ENCODE measurements at places on chromosomes 6 and 20.

DNA sequence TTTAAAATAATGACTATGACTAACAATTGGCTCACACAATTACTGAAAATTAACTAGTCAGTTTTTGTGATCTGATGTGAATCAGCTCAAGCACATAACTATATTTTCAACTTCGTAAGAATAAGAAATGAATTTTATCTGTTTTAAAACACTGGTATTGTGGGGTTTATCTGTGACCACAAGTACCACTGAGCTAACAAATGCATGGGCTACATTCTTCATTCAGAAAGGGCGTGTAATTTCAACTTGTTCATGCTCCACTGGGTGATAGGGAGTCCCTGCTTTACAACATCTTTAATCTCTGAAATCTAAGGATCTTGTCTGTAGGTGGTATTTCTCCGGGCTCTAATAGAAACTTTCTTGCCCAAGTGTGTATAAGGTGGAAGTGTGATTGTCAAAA lies 1311.5 kb upstream of the GJE1 start:
- no peak for DNase-seq

DNA sequence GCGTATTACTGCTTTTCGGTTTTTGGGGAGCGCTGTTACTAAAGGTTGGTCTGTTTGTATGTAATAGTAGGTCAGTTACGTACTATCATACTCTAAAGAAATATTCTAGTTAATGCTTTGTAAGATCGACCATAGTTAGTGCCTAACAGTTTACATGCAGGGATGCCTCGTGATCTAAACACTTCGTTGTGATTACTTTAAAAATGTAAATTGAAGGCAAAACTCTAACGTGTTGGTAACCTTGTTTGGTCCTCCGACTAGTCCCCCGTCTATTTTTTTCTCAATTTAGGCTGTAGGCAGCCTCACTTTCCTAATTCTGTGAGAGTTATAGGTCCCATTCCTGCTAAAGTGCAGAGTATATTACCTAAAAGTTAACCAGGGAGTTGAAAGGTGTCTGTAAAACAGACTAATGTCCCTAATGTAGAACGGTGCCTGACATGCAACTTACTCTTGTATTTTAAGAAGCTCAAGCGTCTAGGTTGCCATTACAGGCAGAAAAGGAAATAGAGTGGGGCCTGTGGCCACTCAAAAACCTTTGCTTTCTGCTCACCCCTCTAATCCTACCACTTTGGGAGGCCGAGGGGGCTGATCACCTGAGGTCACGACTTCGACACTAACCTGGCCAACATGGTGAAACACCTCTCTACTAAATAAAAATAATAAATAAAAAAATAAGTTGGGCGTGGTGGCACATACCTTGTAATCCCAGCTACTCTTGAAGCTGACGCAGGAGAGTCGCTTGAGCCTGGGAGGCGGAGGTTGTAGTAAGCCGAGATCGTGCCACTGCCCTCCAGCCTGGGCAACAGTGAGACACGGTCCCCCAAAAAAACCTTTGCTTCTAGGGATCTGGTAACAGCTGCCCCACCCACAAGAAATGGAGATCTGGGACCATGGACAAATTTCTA lies 37.8 kb downstream of the HFE start:
- DNase-seq = peak; percentile 41

GRCh38 chr6:33075208-33075567 lies 602 bp upstream of the HLA-DPB1 start:
- no peak for DNase-seq

DNA sequence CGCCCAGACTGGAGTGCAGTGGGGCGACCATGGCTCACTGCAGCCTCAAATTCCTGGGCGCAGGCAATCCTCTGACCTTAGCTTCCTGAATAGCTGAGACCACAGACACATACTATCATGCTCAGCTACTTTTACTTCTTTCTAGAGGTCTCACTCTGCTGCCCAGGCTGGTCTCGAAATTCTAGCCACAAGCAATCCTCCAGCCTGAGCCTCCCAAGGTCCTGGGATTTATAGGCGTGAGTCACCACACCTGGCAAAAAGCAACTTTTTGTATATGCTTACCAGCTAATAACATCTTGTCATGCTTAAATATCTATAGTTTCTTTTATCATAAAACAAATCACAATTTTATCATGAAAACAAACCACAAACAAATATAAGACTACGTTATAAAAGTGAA lies 23.0 kb downstream of the RNASET2 start:
- DNase-seq = no peak

GRCh38 chr20:58277578-58278472 lies 31.7 kb upstream of the RAB22A start:
- DNase-seq = no peak

DNA sequence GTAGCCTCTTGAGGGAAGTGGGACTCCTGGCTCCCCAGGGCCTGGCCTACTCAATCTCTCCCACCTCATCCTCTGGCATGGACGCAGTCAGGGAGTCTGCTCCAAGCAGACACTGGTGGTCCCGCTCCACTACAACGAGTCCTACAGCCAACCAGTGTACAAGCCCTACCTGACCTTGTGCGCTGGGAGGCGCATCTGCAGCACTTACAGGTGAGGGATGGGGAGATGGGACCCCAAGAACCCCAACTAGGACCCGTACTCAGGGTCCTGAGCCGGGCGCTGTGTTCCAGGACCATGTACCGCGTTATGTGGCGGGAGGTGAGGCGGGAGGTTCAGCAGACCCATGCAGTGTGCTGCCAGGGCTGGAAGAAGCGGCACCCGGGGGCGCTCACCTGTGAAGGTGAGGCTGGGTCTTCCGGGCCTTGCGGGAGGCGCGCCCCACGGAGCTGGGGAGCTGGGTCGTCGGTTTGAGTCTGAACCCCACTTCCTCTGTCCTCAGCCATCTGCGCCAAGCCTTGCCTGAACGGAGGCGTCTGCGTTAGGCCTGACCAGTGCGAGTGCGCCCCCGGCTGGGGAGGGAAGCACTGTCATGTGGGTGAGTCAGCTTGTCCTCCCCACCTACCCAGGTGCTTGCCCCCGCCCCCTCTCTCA lies 2.1 kb downstream of the EGFL8 start:
- no peak for DNase-seq

- no peak for DNase-seq
Observed at GRCh38 chr6:83341765-83342164, 89.1 kb downstream of the ME1 start.

DNA sequence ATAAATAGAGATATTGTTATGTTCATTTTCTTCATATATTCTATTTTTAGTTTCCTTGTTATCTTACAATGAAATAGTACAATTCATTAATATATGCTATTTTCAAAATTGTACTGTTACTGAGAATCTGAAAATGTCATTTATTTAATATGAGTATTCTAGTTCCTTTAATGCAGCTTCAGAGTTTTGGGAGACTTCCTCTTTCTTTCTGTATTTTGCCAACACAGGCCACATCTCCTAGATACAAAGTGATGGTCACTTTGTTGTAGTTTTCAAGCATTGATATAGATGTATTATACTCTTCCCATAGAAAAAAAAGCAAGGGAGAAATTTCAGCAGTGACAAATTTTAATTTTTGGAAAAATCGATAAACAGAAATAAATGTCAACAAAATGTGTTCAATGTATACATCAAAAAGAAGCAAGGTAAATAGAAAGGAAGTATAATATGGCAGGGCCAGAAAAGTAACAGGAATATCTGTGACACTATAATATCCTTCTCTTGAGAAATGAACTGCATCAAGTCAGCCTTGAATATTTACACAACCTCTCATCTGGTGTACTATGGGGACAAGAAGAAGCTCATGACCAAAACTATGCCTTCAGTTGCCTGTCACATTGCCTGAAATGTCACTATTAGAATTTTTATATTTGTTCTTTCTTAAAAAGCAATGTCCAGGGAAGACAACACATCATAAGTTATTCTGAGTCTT lies 396.0 kb downstream of the TBC1D32 start:
- no peak for DNase-seq

- peak; percentile 91 for DNase-seq
Observed at GRCh38 chr6:43724914-43725642, 37.5 kb upstream of the MRPS18A start.

GRCh38 chr20:57660181-57660921 lies 40.1 kb upstream of the ZBP1 start:
- peak; percentile 22 for DNase-seq

DNA sequence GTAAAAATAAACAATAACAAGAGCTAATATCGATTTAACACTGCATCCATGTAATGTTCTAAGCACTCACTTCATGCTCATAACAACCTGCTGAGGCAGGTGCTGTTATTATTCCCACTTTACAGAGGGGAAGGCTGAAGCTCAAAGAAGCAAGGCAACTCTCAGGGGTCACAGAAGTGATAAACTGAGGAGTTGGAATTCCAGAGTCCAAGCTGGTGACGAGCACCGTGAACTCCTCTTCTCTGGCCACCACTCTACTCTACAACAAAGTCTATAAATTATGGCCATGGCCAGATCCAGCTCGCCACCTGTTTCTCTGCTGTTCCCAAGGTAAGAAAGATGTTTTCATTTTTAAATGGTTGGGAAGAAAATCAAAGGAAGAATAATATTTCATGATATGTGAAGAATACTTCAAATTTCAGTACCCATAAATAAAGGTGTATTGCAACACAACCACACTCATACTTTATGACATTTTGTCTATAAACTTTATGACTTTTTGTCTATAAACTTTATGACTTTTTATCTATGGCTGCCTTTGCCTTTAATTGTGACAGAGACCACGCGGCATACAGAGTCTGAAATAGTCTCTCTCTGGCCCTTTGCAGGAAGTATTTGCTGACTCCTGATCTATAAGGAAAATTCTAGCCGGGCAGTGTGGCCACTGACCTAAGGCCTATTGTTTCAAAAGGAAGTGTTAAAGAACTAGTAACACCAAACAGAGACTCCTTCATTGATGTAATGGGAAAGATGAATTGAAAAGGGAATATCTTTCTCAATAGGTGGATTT lies 113.2 kb upstream of the KCNG1 start:
- peak; percentile 34 for DNase-seq

GRCh38 chr6:11331111-11331510 lies 98.6 kb upstream of the NEDD9 start:
- no peak for DNase-seq

GRCh38 chr20:38173237-38174156 lies 8.4 kb upstream of the TGM2 start:
- peak; percentile 86 for DNase-seq

GRCh38 chr6:842141-842540 lies 149.2 kb upstream of the EXOC2 start:
- DNase-seq = no peak

GRCh38 chr20:48052475-48052835 lies 267.2 kb upstream of the SULF2 start:
- peak; percentile 64 for DNase-seq

DNA sequence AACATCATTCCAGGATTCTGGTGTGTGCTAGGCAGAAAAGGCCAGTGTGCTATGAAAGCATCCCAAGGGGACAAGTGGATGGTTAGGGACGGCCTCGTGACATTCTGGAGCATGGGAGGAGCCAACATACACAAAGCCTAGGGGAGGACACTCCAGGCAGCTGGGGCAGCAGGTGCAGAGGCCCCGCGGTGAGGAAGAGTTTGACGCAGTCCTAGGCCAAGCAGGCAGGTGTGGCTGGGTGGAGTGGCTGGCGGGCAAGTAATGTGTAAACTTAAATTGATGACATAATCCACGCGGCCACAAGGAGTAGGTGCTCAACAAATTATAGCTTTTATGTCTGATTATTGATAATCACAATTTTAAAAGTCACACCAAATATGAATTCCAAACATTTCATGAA lies 93.6 kb downstream of the TMEM242 start:
- DNase-seq = no peak

DNA sequence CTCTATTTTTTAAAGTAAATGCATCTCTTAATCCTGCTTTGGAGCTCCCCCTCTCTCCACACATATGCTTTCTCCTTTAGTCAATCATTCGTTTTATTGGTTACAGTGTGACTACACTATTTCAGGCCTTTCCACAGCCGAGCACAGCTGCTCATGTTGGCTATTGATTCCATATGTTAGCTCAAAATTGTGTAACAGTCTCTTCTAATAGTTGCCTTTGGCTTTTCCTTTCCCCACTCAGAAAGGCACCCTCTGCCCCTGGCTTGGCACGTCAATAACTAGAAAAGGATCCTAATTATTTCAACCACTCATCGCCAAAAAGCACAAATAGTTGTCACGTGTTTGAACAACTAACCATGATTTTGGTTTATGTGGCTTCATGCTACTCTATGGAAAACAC lies 410.3 kb upstream of the SLC35B3 start:
- no peak for DNase-seq

- DNase-seq = no peak
Observed at GRCh38 chr6:105019285-105019684, 62.4 kb downstream of the LIN28B start.

GRCh38 chr6:99850841-99851240 lies 143.2 kb downstream of the MCHR2 start:
- no peak for DNase-seq

GRCh38 chr6:106146852-106147351 lies 60.8 kb downstream of the PRDM1 start:
- DNase-seq = no peak

- DNase-seq = no peak
Observed at GRCh38 chr6:162245830-162246420, 481.6 kb downstream of the PRKN start.

- DNase-seq = peak; percentile 52
Observed at GRCh38 chr6:106973018-106973835, 1.3 kb downstream of the CD24 start.

GRCh38 chr20:34110025-34110744 lies 1.9 kb downstream of the EIF2S2 start:
- no peak for DNase-seq

DNA sequence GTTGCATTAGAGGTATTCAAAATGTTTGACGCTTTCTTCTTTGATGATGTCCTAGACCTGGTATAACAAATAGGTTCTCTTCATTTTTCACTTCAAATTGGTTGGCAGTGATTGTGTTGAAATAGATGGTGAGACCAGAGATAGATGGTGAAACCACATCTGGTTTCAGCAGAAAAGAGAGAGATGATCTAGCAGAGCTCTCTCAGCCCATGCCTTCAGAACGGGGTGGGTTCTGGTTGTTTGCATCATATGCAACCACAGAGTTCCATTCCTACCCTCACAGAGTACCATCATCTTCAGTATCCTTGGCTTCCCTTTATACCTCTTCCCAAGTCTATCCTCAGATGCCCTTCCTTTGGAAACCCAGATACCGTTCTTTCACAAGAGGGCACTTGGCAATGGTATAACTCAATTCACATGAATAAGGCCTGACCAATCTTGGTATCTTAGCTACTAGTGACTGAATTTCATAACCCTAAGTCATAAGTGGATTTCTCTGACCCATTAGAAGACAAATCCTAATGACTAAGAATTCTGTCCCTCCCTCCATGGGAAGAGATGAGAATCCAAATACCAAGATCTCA lies 93.7 kb downstream of the UBE3D start:
- DNase-seq = no peak

DNA sequence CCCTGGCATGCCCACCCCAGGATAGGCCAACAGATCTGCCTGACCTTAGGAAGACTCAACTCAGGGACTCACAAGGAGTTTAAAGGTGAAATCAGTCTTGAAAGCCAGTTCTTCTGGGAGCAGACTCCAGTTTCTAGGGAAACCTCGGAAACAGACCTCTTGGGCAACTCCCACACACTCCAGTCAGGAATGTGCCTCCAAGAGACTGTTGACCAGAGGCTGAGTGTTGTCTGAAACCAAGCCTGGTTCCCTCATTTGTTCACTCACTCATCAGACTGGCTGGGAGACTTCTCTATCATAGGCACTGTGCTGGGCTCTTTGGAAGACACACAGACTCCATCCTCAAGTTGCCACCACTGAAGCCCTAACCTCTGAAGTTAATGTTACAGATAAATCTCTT lies 1.8 kb downstream of the TREM1 start:
- no peak for DNase-seq

- DNase-seq = no peak
Observed at GRCh38 chr20:43667341-43668132, 623 bp downstream of the MYBL2 start.

GRCh38 chr20:64056889-64057627 lies 5.9 kb upstream of the TCEA2 start:
- no peak for DNase-seq
